WTC11 (cell line): ENCODE measurements at places on chromosomes 3 and 15. TPM values are rescaled to one million over a fixed set of nuclear protein-coding genes. Genes with fewer than 3 reads are reported as not detected.

Gene PML
- 39.0 to 47.7 TPM (median 40.5 TPM) in 3 replicates for total RNA-seq

DNA sequence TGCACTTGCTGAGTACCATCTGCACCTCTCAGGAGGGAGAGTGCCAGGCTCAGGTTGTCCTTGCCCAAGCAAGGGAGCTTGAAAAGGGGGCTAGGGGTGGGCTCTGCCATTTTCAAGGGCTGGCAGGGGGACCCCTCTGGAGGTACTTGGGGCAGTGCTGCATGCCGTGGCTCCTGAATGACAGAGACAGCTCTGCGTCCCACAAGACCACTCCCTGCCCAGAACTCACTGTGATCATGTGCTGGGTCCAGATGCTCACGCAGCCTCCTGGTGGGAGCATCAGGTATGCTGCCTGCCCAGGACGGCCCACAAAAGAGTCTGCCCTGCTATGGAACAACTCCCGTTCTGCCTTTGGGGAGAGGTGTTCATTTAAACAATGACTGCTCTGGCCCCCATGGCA is 165.2 kb downstream of the GOLGA6L4 start:
- no peaks in the 10 kb centered on the region for H3K4me1 ChIP-seq
- H3K4me3 ChIP-seq, result no peak overlapping the region
- no peaks in the 10 kb centered on the region for H3K36me3 ChIP-seq
- DNase-seq, result no peak
- peaks cover 3% of the 10 kb centered on the region; the same call in 1 of the 2 replicates for H3K27me3 ChIP-seq

Gene RTP1
- total RNA-seq, result 5.1 to 5.9 TPM (median 5.6 TPM) in 3 replicates

- H3K27me3 ChIP-seq, result no peaks in the 10 kb centered on the region
- H3K4me3 ChIP-seq, result no peak overlapping the region
- DNase-seq, result no peak
- no peaks in the 10 kb centered on the region for H3K4me1 ChIP-seq
- no peaks in the 10 kb centered on the region for H3K36me3 ChIP-seq
These were observed 133.7 kb upstream of the POU1F1 start for GRCh38 chr3:87410110-87410509.

Gene CCR1
- not detected in 3 replicates for total RNA-seq

Gene SLC38A3
- 0.90 to 1.6 TPM (median 1.3 TPM) in 3 replicates for total RNA-seq

Gene RPL39L
- 78.3 to 79.5 TPM (median 79.0 TPM) in 3 replicates for total RNA-seq

DNA sequence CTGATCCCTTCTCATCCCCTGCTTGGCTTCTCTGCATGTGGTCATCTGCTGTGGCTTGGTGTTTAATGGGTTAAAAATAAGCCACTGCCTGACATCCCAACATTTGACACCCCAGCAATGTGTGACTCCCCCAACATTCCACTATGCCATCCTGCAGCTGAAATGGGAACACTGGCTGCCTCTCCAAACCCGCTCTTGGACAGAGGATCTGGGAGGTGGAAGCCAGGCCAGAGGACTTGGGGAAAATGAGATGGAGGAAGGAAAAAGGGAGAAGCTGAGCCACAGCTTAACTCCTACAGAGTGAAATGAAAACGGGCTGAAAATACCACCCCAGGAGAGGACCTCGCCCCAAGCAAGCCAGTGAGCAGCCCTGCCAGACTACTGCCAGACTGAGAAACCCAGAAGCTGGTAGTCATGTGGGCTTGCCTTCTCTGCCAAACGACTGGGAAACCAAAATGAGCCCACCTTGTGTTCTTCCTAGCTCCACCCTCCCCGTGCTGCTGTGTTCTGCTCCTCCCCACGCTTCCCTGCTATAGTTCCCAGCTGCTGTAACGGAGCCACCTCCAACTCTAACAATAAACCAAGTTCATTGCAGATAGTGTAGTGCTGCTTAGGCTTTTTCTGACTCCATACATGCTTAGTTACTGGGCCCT is 13.7 kb downstream of the MAP1A start:
- H3K36me3 ChIP-seq, result no peaks in the 10 kb centered on the region; the same call in 1 of the 2 replicates
- no peak for DNase-seq
- H3K27me3 ChIP-seq, result no peaks in the 10 kb centered on the region; the same call in 1 of the 2 replicates
- peaks cover 21% of the 10 kb centered on the region for H3K4me1 ChIP-seq

GRCh38 chr15:95501865-95502264 is 828.6 kb upstream of the NR2F2 start:
- H3K27ac ChIP-seq, result no peak overlapping the region
- H3K4me1 ChIP-seq, result 0 out of 2 replicates have a peak, but pooled peaks cover 3% of the 10 kb centered on the region
- no peaks in the 10 kb centered on the region for H3K27me3 ChIP-seq
- no peak overlapping the region for H3K4me3 ChIP-seq

- no peaks in the 10 kb centered on the region for H3K36me3 ChIP-seq
- H3K4me1 ChIP-seq, result peaks cover 7% of the 10 kb centered on the region
- DNase-seq, result no peak
These were observed 419 bp downstream of the HYKK start for GRCh38 chr15:78507831-78508160.

DNA sequence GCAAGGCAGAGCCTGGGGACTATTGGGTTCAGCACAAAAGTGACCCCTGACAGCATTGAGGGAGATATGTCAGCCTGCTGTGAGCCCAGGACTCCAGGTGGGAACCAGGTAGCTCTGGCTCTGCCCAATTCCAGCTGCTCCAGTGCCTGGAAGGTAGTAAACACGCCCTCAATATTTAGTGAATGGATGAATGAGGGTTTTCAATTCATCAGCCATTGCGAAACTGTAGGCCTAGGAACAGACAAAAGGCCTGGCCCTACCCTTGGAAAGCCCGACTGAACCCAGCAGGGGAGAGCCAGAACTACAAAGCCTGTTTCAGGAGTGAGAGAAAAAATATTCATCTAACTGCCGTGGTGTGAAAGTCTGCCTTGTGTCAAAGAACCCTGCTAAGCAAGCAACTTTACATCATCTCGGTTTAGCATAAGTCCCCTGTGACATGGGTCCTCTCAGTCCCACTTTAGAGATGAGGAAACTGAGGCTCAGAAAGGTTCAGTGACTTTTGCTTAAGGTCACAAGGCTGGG is 8.1 kb upstream of the CSK start:
- H3K4me3 ChIP-seq, result no peak overlapping the region
- DNase-seq, result no peak
- peaks cover 42% of the 10 kb centered on the region for H3K4me1 ChIP-seq
- H3K27me3 ChIP-seq, result peaks cover 18% of the 10 kb centered on the region
- no peaks in the 10 kb centered on the region for H3K36me3 ChIP-seq

Gene IQCF5
- total RNA-seq, result not detected in 3 replicates

Gene P2RY14
- total RNA-seq, result 0.07 TPM in 1 of 3 replicates, not detected in the others

GRCh38 chr3:127535901-127536829 is 54.4 kb downstream of the TPRA1 start:
- H3K4me3 ChIP-seq, result no peak overlapping the region
- no peaks in the 10 kb centered on the region; the same call in 1 of the 2 replicates for H3K27me3 ChIP-seq
- DNase-seq, result no peak
- no peak overlapping the region for H3K27ac ChIP-seq

- H3K27me3 ChIP-seq, result no peaks in the 10 kb centered on the region
- no peak overlapping the region for H3K4me3 ChIP-seq
- no peak for DNase-seq
- H3K36me3 ChIP-seq, result no peaks in the 10 kb centered on the region; the same call in 1 of the 2 replicates
- no peak overlapping the region for H3K27ac ChIP-seq
These were observed 86.9 kb downstream of the ZNF609 start for GRCh38 chr15:64547275-64547674.

GRCh38 chr3:151119188-151119587 is 33.7 kb downstream of the MED12L start:
- no peaks in the 10 kb centered on the region for H3K4me1 ChIP-seq
- no peak overlapping the region for H3K27ac ChIP-seq
- H3K36me3 ChIP-seq, result peaks cover 4% of the 10 kb centered on the region
- no peaks in the 10 kb centered on the region for H3K27me3 ChIP-seq

GRCh38 chr3:185699927-185700326 is 113.8 kb downstream of the SENP2 start:
- no peak for DNase-seq
- peaks cover 42% of the 10 kb centered on the region for H3K4me1 ChIP-seq
- no peak overlapping the region for H3K4me3 ChIP-seq
- H3K27ac ChIP-seq, result no peak overlapping the region

DNA sequence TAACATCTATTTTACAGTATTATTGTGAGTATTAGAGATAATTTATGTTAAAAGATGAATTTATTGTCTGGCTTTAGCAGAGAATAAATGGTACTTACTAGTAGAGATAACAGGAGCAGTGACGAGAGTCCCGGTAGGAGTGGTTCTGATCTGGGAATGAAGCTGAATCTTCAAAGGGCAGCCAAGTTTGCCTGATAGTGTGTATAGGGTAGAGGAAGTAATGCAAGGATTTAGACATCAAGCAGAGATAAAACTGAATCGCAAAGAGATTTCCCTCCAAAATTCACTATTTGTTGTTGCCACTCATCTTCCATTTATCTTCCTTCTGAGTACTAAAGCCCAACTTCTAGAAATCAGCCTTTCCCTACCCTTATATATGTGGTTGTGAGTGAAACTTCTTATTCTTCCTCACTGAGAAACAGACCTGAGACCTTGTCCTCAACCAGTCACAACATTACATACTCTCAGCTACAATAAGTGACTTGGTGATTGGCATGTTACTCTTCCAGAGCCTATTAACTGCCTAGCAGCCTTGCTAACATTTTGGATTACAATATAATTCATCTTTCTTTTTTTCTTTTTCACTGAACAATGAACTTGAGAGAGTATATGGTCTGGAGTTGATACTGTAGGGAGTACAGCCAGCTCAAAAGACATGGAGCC is 692.7 kb upstream of the ZNF385D start:
- no peak overlapping the region for H3K27ac ChIP-seq
- H3K27me3 ChIP-seq, result no peaks in the 10 kb centered on the region
- H3K36me3 ChIP-seq, result no peaks in the 10 kb centered on the region
- H3K4me1 ChIP-seq, result no peaks in the 10 kb centered on the region
- DNase-seq, result no peak
- no peak overlapping the region for H3K4me3 ChIP-seq

GRCh38 chr15:34365836-34366235 is 1.2 kb downstream of the LPCAT4 start:
- H3K36me3 ChIP-seq, result peaks cover 23% of the 10 kb centered on the region
- no peaks in the 10 kb centered on the region; the same call in 1 of the 2 replicates for H3K27me3 ChIP-seq
- H3K4me1 ChIP-seq, result peaks cover 17% of the 10 kb centered on the region
- peak overlapping the region; percentile 96 for H3K4me3 ChIP-seq

DNA sequence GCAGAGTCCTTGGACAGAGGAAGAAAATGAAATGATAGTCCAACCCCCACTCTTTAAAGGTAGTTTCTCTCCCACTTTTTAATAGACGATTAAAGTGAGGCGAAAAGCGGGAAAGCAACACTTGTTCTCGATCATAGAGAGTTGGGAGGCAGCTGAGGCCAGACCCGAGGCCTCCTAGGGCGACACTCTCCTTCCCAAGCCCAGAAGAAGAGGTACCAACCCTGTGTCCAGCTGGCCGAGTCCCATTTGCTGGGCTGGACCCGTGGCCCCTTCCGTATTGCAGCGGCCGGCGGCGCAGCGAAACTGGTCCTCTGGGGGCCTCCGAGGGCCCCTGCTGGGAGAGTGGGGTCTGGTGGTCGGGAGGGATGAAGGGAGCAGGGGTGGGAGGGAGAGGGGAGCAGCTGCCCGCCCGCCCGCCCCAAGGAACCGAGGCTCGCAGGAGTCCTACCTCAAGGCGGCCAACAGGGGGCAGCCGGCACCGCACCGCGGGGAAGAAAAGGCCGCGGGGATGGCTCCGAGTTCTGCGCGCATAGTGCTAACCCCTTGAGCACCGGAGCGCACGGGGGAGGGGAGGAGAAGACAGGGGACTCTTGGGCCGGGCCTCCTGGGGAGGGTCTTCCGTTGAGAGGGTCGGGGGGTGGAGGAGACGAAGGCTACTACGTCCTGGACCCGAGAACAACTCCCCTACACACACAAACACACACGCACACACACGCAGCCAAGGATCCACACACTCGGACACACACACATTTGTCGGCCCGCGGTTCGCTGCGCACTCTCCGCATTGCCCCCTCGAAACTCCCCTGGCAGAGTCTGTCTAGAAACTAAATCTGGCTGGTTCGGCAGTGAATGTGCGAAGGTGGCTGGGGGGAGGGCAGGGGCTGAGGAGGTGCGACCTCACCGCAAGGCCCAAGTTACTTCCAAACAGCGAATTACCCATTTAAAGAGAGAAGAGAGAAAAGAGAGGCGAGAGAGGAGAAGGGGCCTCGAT is 2.0 kb downstream of the WNT5A start:
- peak overlapping the region; percentile 95 for H3K27ac ChIP-seq
- H3K36me3 ChIP-seq, result no peaks in the 10 kb centered on the region
- peaks cover 91% of the 10 kb centered on the region for H3K27me3 ChIP-seq
- peak overlapping the region; percentile 85 for H3K4me3 ChIP-seq
- peak; percentile 90 for DNase-seq

DNA sequence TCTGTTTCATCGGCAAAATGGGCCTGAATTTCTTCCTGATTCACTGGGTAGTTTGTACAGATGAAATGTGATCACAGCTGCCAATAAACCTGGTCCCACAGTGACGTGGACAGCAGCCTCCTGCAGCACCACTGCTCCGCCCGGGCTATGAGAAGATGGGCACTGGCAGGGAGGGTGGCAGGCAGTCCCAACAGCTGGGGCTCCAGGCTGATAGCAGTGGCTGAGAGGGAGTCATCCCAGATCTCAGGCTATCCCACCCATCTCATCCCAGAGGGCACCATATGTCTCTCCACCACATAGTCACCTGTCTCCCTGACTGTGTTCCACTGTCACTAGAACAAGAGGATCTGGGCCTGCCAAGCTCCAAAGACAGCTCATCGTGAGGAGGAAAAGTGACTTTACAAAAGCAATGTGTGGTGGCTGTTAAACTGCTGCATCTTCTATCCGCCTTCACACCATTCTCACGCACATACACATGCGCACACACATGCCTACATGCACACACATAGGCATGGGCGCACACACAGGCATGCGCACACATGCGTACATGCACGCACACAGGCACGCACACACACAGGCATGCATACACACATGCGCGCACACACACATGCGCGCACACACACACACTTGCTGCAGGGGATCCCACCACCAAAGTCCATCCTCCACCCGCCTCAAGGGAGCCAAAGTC is 46.2 kb downstream of the RGMA start:
- H3K4me1 ChIP-seq, result peaks cover 10% of the 10 kb centered on the region; the same call in 1 of the 2 replicates
- H3K4me3 ChIP-seq, result no peak overlapping the region
- no peaks in the 10 kb centered on the region for H3K27me3 ChIP-seq
- DNase-seq, result no peak
- H3K27ac ChIP-seq, result peak overlapping the region; percentile 92
- H3K36me3 ChIP-seq, result peaks cover 40% of the 10 kb centered on the region

GRCh38 chr3:24185738-24186384 is 240.8 kb downstream of the NR1D2 start:
- H3K4me3 ChIP-seq, result no peak overlapping the region
- DNase-seq, result peak; percentile 57
- H3K36me3 ChIP-seq, result no peaks in the 10 kb centered on the region
- peaks cover 2% of the 10 kb centered on the region; the same call in 1 of the 2 replicates for H3K27me3 ChIP-seq
- H3K27ac ChIP-seq, result no peak overlapping the region

Gene RTP4
- total RNA-seq, result not detected in 3 replicates
